Gastrocnemius medialis (tissue), 4 donors: ENCODE measurements at places on chromosomes 3 and 15.

DNA sequence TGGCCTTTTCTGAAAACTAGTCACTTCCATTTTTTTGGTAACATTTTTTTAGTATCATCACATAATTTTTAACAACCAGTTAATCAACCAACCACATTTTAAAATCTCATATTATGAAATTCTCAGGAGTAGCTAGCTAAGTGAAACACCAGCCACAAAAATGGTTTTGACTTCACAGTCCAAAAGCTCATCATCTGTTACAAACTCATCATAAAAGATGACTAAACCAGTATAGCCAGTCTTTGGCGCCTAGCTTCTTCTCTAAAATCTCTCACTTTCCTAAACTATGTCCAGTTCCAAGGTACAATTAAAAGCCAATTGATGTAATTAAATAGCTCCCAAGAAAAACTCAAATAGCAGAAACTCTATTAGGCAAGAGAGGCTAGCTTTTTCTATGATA is 88.2 kb upstream of the ZNF385D start:
- DNase-seq: no peak
- no peaks in the 10 kb centered on the region for H3K36me3 ChIP-seq
- peaks cover 12% of the 10 kb centered on the region for H3K4me1 ChIP-seq
- H3K27ac ChIP-seq: no peak overlapping the region
- H3K4me3 ChIP-seq: no peak overlapping the region

DNA sequence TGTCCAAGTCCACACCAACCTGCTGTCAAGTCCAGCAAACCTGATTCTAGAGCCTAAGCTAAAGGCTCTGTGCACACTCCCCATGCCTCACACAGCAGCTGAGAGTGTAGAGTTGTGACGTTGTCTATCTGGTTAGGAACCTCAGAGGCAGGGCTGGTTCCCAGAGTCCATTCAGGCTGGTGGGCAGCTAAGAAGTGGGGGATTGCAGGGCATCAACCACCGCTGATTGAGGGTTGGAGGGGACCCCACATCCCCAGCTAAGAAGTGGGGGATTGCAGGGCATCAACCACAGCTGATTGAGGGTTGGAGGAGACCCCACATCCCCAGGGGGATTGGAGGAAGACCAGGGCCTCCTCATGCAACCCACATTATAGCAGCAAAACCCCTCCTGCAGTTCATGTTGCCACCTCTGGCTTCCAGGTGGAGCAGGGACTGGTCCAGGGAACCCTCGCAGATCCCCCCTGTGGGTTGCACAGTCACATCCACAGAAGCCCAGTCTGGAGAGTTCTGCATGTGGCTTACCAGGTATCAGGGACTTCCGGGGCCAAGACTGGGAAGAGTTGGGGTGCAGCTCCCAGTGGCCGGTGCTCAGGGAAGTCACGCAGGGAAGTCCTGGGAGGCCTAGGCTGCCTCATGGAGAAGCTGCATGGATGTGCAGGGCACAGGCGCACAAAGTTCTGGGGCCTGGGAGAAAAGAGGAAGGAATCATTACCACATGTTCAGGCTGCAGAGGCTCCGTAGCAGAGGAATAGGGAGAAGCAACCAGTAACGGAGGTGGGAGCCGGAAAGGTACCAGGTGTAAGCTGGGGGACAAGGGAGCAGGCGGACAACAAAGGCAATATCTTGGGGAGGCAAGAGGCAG is 71.4 kb upstream of the PCSK6 start:
- H3K4me3 ChIP-seq: no peak overlapping the region
- no peak for DNase-seq
- H3K36me3 ChIP-seq: no peaks in the 10 kb centered on the region
- H3K4me1 ChIP-seq: peaks cover 9% of the 10 kb centered on the region
- no peaks in the 10 kb centered on the region for H3K27me3 ChIP-seq

DNA sequence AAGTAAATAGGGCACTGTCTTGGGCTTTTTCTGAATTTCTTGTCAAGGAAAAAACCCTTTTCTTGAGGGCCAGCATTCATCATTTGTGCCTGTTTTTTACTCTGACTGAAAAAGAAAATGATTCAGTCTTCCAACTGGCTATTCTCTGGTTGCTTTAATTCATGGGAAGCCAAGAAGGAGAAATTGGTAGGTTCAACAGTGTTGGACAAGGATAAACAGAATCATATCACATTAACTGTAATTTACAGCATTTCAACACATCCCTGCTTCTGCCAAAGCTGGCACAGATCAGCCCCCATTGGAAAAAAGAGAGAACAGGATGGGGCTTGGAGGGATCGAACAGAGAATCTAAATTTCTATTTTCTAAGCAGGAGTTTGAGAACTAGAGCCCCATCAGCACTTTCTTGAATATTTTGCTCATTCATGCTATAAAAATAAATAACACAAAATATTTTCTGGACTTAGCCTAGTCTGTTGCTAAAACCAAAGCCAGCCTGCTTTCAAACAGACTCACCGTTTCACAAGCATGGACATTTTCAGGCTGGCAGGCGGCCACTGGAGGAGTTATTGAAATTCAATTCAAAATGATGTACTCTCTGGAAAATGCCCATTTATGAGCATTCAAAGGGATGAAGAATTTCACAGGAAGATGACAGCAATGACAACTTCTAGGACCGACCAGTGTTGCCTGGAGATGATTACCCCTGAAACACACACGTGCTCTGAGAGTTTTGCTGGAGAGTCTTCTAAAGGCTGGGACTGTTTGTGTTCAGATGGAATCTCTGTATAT is 181.2 kb downstream of the WNT5A start:
- DNase-seq: peak; percentile 26
- H3K27me3 ChIP-seq: no peaks in the 10 kb centered on the region
- no peak overlapping the region for H3K27ac ChIP-seq
- no peaks in the 10 kb centered on the region for H3K4me1 ChIP-seq
- no peak overlapping the region for H3K4me3 ChIP-seq

DNA sequence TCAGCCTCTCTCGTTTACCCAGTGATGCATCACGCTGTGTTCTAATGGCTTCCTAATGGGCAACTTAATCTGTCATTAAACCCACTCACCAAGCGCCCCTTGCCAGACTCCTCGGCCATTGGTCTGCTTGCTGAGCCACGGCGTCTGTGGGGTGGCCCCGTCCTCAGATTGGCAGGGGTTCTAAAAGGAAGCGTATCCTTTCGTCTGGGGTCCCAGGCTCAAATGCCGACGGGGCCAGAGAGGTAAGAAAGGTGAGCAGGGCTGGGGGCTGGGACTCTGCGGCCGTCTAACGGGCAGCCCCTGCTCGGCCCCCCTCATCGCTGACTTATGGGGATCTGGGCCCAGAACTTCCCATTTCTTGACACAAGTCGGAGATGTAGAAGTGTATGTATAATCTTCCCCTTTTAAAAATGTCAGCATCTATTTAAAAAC is 315.1 kb upstream of the PROK2 start:
- H3K4me1 ChIP-seq: no peaks in the 10 kb centered on the region
- no peak overlapping the region for H3K4me3 ChIP-seq
- H3K27ac ChIP-seq: no peak overlapping the region
- H3K36me3 ChIP-seq: no peaks in the 10 kb centered on the region
- H3K27me3 ChIP-seq: peaks cover 14% of the 10 kb centered on the region

DNA sequence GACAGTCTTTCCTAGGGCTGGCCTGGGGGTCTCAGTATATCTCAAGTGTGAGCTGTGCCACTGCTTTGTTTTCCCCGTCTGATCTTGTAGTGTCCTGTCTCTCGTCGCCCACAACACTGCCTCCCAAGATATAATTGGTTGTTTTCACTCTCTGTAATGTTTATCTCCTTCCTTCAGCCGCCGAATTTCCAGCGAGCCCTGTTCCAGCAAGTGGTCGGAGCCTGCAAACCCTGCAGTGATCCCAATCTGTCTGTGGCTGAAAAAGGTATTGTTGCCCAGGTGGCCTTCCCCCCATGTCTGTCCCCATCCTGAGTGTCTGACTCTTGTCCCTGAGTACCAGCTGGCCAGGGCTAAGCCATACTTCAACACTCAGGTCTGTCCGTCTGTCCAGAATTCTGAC is 9.5 kb upstream of the MANF start:
- H3K4me1 ChIP-seq: no peaks in the 10 kb centered on the region
- no peak overlapping the region for H3K27ac ChIP-seq
- no peak overlapping the region for H3K4me3 ChIP-seq

DNA sequence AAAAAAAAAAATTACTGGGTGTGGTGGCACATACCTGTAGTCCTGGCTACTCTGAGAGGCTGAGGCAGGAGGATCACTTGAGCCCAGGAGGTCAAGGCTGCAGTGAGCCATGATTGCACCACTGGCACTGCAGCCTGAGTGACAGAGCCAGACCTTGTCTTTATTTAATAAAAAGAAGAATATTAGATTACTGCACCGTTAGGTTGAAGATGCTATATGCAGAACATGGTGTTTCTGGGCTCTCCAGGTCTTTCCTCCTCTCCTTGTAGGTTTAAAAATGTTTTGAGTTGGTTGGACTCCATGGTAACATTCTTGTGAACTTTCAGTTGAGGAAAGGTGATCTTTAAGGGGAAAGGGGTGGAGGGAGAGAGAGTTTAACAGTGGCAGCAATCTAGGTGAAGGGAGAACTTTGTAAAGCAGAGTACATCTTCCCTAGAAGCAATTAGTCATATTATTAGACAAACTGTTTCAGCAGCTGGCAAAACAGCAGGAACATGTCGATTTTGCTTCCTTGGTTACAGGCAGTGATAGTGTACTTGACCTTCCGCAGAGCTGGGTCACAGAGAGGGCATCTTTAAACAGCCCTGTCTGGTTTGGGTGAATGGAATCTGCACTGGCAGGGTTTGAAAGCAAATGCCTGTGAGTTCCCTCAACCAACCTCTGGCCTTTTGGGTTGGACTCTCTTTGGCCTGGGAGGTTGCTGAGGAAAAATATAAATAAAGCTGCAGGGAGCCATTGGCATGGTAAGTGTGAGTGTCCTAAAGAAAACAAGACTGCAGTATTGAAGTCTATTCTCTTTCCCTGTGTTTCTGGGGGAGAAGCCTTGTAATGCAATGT is 42.8 kb downstream of the NR2C2 start:
- H3K4me3 ChIP-seq: no peak overlapping the region
- peak overlapping the region; percentile 57 for H3K27ac ChIP-seq
- no peaks in the 10 kb centered on the region for H3K36me3 ChIP-seq
- H3K4me1 ChIP-seq: peaks cover 49% of the 10 kb centered on the region
